ENCODE measurements at places on chromosomes 6 and 20.

- DNase-seq: peak; percentile 9
Measured at GRCh38 chr6:146913842-146914488, 290.3 kb upstream of the STXBP5 start.

DNA sequence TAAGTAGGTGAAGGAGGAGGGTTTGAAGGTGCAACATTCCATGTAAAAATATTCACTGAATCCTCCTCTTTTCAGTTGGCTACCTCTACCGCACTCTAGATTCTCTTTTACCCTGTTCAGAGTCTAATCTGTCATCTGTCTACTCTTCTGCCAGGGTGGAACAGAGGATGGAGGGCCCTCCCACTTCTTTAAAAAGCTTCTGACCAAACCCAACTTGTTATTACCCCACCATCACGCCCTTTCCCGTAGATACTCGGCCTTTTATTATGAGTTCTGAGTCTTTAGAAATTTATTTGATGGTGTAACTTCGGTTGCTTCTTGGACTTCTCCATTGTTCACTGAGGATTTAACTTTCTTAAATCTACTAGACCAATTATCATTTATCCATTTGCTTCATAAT lies 11.7 kb downstream of the STX11 start:
- DNase-seq: no peak

DNA sequence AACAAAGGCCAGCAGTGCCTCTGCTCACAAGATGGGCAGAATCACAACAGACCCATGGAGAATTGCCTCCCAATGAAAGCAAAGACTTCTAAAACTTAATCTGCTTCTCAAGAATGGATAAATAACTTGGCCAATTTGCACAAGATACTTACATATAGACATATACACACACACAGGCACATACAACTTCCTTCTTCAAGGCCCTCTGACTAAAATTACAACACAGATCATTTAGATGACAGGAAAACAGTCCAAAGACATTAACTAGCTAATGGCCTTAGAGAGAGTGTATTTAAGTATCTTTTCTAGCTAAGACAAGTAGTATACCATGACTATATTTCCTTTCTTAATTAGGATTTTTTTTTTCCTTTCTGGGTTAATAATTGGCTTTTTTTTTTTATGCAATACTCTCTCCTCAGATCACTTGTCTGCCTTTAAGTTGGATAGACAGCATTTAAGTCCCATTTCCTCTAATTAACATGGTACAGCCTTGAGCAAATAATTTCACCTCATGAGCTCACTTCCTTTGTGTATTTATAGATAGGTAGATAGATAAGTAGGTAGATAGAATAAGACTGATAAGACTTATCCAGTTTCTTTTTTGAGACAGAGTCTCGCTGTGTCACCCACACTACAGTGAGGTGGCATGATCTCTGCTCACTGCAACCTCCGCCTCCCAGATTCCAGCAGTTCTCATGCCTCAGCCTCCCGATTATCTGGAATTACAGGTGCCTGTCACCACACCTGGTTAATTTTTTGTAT lies 70.0 kb downstream of the NRSN1 start:
- DNase-seq: no peak

- no peak for DNase-seq
Measured at GRCh38 chr6:131914967-131915751, 36.0 kb downstream of the CCN2 start.

GRCh38 chr6:130585587-130585986 lies 219.8 kb downstream of the TMEM200A start:
- no peak for DNase-seq

DNA sequence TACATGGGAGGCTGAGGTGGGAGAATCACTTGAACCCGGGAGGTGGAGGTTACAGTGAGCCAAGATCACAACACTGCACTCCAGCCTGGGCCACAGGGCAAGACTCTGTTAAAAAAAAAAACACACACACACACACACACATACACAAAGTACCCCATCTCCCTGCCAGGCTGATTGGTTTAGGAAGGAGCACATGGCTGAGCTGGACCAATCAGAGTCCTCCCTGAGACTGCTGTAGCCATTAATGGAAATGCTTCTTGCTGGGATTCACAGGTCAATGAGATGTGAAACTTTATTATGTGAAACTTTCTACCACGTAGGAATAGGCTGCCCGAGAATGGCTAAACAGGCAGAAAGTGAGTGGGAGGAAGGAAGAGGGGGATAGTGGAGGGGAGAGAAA lies 2.9 kb downstream of the TREM1 start:
- no peak for DNase-seq

DNA sequence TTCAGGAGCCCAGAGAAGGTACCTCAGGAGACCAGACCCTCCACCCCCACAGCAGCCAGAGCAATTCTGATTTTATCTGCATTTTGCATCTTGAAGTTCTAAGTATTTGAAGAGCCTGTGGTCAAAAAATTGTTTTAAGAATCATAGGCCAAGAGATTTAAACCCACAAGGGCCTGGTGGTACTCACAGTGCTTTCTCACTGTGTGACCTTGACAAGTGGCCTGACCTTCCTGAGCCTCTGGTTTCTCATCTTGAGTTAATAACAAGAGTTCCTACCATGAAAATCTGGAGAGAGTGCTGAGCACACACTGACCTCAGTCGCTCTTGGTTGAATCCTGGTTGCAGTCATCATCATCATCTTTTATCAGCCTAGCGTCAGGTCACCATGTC lies 45.4 kb upstream of the ID1 start:
- DNase-seq: no peak

- DNase-seq: peak; percentile 80
Measured at GRCh38 chr6:18501663-18502013, 114.5 kb downstream of the RNF144B start.

DNA sequence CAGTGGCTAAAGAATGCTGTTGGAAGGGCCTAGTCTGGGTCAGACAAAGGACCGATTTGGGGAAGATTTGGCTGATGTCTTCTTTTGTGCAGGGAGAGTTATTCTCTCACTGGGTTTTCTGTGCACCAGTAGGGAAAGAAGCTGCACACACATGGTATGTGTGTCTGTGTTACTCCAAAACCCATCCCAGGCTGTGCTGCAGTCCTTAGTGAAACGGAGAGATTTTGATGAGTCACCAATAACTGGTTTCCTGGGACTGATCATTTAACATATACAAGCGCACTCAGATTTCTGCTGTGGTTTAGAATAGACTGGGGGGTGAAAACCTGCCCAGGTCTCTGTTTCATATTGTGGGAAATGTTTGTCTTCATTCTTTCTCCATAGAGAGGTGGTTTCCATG lies 1049.8 kb downstream of the KIF16B start:
- DNase-seq: no peak

DNA sequence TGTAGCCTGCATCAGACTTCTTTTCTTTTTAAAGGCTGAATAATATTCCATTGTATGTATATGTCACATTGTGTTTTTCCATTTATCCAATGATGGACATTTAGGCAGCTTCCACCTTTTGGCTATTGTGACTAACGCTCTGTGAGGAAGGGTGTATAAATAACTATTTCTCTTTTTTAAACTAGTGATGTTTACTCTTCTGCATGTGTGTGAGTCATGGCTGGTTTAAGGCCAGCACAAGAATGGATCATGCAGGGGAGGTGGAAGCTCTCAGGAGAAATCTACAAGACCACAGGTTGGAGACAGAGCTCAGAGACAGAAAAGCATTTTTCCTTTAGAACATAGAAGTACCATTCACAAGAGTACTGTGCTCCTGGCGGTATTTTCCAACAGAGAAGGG lies 307.2 kb downstream of the SOX4 start:
- no peak for DNase-seq

DNA sequence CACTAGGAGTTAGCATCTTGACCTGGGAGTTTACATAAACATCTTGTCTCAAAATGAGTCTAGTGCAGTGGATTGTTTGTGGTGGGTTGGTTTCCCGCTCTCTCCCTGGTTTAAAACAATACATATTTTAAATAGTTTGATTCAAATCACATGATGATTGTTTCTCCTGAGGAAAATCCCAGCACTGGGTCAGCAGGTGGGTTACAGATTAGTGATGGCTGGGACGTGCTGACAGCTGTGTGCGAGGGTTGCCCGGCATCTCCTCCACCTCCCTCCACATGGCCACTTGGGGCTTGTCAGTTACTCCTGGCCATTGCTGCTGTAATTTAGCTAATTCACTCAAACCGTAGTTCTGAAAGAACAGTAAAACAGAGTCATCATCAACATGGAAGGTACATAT lies 306.4 kb upstream of the CITED2 start:
- DNase-seq: no peak

DNA sequence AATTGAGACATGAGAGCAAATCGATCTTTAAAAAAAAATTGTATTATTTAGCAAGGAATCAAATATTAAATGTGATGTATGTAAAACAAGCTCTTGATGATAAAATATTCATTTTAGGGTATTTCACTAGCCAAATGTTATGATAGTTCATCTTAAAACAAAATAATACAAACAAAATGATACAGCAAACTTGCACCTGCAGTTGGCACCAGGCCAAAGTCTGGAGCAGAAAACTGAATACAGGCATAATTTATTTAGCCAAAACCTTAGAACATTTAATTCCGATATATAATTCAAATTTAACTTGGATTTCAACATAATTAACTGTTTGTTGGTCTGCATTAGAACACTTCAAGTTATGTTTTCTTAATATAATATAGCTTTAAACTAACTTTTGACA lies 60.9 kb downstream of the EPHA7 start:
- DNase-seq: no peak

DNA sequence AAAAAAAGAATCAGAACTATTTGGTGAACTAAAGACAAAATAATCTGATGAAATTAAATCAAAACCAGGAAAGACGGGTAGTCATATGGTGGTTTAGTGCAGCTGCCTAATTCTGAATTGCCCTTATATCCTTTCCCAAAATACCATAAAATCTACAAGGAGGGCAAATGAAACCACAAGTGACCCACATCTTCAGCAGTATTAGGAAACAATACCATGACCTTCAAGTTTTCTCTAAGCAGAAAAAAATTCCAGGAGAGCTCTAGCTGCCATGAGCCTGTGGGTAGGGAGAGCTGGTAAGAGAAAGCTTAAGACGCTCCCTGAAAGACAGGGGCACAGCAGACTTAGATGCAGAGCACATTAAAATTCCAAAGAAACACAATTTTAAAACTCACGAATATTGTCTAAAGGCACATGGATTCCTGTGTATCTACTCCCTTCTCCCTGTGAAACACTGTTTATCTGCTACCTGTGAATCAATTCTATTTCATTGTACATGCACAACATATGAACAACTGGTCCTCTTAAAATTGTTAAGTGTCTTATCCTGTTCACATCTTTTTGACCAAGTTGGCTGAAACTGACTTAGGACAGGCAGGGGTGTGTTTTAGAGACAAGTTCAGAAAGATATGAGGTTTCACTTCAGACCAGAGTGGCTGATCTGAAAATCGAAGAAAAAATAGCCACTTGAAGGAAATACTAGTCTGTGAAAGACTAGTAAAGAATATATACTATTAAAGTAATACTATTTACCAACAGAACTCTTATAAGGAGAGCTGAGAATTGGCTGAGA lies 153.6 kb upstream of the SHLD1 start:
- DNase-seq: no peak

- DNase-seq: no peak
Measured at GRCh38 chr6:37745748-37746147, 48.1 kb upstream of the MDGA1 start.

DNA sequence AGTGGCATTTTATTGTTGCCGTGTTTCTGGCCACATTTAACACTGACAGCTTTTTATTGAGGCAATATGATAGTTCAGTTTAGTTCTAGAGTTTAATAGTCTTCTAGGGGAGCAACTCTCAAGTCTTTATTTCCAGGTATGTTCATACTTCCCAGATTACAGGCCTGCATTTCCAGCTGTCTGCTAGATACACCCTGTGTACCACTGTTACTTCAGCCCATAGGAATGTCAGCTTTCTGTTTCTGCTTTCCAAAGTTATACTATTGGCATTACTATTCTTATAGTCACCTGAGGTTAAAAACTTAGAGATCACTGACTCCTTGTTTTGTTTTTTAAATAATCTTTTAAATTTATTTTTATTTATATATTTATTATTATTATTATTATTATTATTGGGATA lies 7.6 kb downstream of the ZNF451 start:
- DNase-seq: no peak

GRCh38 chr6:107690643-107691061 lies 133.5 kb downstream of the SCML4 start:
- DNase-seq: no peak

- no peak for DNase-seq
Measured at GRCh38 chr6:126477678-126478077, 137.8 kb downstream of the CENPW start.
